ENCODE measurements at places on chromosomes 5 and 9. TPM values are rescaled to one million over a fixed set of nuclear protein-coding genes. Genes with fewer than 3 reads are reported as not detected.

Gene GTF3C4
- 21.7 TPM for total RNA-seq

Gene C5
- total RNA-seq: 9.1 TPM

Gene ZFAND5
- total RNA-seq: 217 TPM

Gene PCDHGA9
- 10.9 TPM for total RNA-seq

Gene IFNK
- total RNA-seq: not detected

Gene RETREG1
- total RNA-seq: 120 TPM

Gene PCDHGC4
- 20.0 TPM for total RNA-seq
